ENCODE measurements at places on chromosomes 5 and 9. TPM values are rescaled to one million over a fixed set of nuclear protein-coding genes. Genes with fewer than 3 reads are reported as not detected.

GRCh38 chr5:81755320-81755719 is 4.4 kb upstream of the SSBP2 start:
- DNase-seq = peak; percentile 89

DNA sequence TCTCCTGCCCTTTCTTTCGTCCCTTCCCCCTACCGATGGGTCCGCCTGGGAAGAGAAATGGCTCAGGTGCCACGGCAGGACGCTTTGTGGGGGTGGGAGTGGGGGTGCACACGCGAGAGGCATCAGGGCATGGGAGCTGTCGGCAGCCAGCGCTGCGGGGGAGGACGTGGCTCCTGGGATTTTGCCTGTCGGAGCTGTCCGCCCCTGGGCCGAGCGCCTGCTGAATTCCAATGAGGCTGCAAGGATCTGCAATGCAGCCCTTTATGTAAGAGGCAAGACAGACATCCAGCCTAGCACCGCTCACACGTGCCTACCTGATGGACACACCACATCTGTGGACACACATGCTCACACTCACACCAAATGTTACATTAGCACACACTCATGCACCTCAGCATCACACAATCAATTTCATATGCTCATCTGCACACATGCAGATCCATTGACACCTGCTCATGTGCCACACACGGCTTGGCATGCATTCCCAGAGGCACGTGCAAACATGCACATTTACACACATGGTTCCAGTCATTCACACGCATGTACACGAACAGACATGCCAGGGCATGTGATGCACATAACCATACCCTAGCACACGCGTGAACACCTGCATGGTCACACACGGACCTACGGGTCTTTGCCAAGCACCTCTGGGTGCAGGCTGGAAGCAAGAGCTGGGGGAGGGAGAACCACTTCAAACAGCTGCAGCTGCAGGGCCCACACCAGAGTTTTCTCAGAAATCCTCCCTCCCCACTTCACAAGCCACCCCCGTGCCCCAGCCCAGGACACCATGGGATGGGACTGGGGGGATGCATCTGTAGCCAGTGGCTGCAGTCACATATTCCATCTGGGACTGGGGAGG is 1.4 kb downstream of the GRIN1 start:
- DNase-seq = no peak

- DNase-seq = no peak
Measured at GRCh38 chr5:172630986-172631385, 10.1 kb upstream of the NEURL1B start.

GRCh38 chr9:92291577-92291976 is 1.9 kb downstream of the IARS1 start:
- no peak for DNase-seq

The LMX1B gene
- polyA plus RNA-seq = not detected

DNA sequence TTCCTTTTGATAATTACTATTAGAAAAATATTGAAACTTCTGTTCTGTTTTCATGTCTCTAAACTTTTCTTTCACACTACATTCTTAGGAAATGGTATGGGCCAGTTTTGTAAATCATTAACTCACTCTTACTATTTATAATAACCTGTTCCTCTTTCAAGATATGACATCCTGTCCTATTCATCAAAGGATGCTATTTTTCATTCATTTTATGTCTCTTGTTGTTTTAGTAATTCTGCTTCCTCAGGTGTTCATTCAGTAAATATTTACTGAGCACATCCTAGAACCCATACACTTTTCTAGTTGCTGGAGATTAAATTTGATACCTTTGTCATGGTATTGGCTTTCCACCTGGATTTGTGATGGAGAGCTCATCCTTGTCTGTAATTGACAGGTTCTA is 58.0 kb downstream of the GDA start:
- no peak for DNase-seq

GRCh38 chr5:150355791-150356190 is 1.7 kb upstream of the TCOF1 start:
- DNase-seq = no peak

- no peak for DNase-seq
Measured at GRCh38 chr9:87263291-87263690, 234.4 kb upstream of the DAPK1 start.

- no peak for DNase-seq
Measured at GRCh38 chr5:110879675-110880074, 140.9 kb downstream of the SLC25A46 start.

- no peak for DNase-seq
Measured at GRCh38 chr9:85898332-85898731, 42.6 kb upstream of the NAA35 start.

The TEK gene
- 4.9 TPM for polyA plus RNA-seq

- no peak for DNase-seq
Measured at GRCh38 chr5:170511551-170512258, 7.9 kb downstream of the KCNIP1 start.

GRCh38 chr9:105883847-105884246 is 189.5 kb downstream of the TMEM38B start:
- DNase-seq = no peak

DNA sequence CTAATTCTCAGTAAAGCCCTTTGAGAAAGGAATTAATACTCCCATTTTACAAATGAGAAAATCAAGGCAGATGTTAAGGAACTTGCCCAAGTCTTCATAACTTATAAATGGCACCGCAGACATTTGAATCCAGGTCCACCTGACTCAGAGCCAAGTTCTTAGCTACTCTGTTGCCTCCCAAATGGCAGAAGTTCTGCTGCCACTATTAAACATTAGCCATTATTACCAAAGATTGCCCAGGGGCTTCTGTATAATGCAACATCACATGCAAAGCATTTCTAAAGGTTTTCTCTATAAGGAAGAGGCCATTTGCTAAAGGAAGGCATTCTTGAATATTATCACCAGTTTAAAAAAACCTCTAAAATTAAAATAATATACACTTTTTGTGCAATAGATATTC is 28.3 kb downstream of the TPD52L3 start:
- no peak for DNase-seq

- peak; percentile 93 for DNase-seq
Measured at GRCh38 chr5:157748760-157749461, 5.4 kb downstream of the LSM11 start.

The KCNIP1 gene
- not detected for polyA plus RNA-seq

DNA sequence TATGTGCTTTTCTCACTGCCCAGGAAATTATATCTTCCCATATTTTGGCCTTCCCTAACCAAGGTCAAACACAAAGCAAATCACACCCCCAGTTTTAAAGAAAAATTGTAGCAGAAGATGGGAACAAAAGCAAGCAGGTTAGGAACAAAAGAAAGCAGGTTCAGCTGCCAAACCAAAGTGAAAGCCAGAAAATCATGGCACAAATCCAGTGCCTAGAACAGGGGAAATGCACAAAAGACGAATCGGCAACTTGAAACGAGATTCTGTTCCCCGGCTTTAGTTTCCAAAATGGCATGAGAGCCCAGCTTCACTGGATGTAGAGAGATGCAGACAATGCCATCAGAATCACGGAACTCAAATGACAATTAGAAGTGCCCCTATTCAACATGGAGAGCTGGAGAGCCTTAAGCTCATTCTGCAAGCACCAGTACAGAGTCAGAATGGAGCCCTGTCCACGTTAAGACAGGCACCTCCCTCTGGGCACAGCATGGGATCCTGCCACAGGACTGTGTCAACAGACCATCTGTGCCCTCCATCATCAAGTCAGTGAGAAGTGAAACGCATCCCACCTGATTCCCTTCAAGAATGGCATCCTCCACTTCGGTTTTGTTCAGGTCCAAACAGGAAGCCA is 13.8 kb downstream of the DNAH5 start:
- no peak for DNase-seq

The ANKRD31 gene
- polyA plus RNA-seq = not detected

GRCh38 chr5:39001683-39002082 is 72.5 kb downstream of the RICTOR start:
- DNase-seq = no peak

The LURAP1L gene
- 10.6 TPM for polyA plus RNA-seq

The HACD4 gene
- 1.5 TPM for polyA plus RNA-seq

DNA sequence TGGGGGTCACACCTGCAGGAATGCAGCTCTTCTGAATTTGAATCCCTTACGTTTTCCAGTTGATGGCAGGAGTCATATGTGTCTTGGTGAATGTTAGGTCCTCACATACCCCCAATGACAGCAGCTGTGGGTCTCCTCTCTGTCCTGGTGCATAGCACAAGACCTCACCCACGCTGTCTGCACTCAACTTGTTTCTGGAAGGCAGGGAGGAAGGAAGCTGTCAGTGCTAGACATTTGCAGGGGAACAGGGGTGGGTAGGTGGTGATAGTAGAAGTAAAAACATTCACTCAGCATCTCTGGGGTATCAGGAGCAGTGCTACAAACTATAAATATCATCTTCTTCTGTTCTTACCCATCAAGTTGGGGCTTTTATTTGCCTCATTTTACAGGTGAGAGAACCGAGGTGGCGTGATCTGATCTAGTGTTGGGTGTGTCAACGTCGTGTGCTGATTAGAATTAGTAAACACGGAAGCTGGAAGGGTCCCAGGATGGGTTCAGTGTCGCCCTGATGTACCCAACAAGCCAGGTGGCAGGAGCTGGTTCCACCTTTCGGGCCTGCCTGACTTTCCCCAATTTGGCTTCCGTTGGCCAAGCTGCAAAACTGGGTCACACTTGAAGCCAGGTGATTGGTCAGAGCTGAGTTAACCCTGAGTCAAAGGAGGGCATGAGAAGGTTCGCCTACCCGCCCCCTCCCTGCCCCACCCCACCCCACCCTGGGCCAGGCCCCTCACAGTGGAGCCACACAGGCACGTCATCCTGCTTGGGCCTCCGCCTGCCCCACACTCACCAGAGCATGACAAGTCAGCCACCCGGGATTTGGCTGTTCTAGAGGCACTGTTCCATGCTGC is 15.8 kb downstream of the ERGIC1 start:
- DNase-seq = no peak

The ORM2 gene
- not detected for polyA plus RNA-seq

The GABRA1 gene
- not detected for polyA plus RNA-seq

DNA sequence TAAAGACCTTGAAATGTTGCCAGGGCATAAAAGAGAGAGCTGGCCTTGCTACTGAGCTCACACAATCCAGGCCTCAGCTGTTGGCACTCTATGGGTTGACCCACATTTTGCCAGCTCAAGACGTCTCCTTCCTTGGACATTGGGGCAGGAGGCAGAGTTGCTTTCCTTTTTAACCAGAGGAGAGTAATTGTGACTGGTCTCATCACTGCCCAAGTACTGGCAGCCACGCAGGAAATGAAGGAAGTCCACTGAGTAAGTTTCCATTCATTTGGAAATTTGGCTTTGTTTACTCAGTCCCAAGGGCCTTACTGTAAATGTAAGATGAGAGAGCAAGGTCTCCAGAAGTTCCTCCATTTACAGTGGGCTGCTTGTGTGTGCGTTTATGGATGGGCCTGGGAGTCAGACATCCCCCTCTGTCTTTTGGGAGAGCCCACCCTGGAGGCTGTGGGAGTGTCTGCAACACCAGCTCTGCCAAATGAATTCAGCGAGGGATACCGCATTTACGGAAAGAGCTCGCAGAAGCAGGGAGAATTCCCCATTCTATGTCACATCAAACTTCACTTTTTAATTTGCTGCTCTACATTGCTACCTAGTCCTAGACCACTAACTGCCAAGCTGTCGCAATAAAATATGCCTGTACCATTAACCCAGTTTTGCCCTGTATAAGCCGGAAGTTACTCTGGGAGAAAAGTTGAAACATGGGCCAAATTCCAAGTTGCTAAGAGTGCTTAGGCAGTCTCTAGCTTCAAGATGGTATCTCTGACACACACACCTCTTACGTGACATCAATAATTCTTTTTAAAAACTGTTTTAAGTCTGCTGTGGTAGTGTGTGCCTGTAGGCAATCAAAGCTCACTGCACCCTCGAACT is 24.5 kb upstream of the PDZD2 start:
- DNase-seq = no peak

The SLCO4C1 gene
- not detected for polyA plus RNA-seq

The PAEP gene
- polyA plus RNA-seq = not detected

GRCh38 chr9:83238871-83239640 is 176.1 kb upstream of the RASEF start:
- no peak for DNase-seq

The CDX1 gene
- polyA plus RNA-seq = 0.22 TPM

- no peak for DNase-seq
Measured at GRCh38 chr9:136687721-136688223, 515 bp upstream of the AGPAT2 start.

GRCh38 chr9:36382484-36382883 is 17.6 kb downstream of the RNF38 start:
- DNase-seq = peak; percentile 21

- no peak for DNase-seq
Measured at GRCh38 chr9:9791611-9792010, 821.2 kb downstream of the PTPRD start.

The ZNF618 gene
- polyA plus RNA-seq = 9.4 TPM

The GARIN3 gene
- not detected for polyA plus RNA-seq

DNA sequence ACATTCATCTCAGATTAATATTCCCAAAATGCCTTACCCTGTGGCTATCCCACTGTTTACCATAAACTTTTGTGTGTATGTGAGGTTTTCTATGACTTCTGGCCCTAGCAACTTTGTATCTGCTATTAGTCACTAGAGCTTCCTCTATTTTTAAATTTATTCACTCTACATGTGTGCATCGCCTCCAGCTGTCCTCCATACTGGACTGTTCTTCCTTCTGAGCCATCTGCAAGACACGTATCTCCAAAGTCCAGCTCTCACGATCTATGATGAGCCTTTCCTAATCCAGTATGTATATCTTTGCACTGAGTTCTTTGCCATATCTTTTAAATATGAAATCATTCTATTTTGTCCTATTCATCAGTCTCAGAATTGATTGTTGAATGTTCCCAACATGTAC is 1.7 kb upstream of the GNG10 start:
- no peak for DNase-seq

The PCDHA6 gene
- not detected for polyA plus RNA-seq

The MEIKIN gene
- not detected for polyA plus RNA-seq

DNA sequence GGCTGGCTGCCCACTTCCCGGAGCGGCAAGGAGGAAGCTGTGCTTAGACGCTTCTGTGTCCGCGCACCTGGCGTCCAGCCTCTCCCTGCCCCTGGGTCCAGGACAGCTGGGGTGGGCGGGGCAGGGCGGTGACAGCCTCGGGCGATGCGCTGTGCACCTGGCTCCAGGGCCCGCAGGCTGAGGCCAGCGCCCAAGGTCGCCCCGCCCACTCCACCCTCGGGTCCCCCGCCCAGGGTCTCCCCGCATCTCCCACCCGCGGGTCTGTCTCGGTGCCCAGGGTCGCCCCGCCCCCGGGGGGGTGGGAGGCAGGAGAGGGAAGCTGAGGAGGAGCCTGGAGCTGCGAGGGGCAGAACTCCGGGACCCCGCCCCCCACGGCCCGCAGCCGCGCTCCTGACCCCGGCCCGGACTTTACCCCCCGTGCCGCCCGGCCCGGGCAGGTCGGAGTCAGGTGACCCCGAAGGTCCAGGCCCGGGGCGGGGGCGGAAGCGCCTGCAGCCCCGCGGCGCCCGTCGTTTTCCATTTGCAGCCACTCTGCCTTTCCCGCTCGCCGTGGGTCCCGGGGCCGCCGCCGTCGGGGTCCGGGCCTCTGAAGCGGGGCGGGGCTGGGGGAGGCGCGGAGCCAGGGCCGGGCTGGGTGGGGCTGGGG is at the start of gene ENTPD8:
Gene ENTPD8, minus strand, starts transcription at position 69 of the 646 bp plus-strand sequence. CDS start 3,072 bp downstream, outside the sequence.
- DNase-seq = no peak
